ENCODE measurements at places on chromosomes 1 and 21.

GRCh38 chr21:33412832-33413519, 9.8 kb downstream of the IFNGR2 start:
- H3K36me3 ChIP-seq = no peaks in the 10 kb centered on the region
- H3K4me3 ChIP-seq = no peak overlapping the region
- no peak for DNase-seq

DNA sequence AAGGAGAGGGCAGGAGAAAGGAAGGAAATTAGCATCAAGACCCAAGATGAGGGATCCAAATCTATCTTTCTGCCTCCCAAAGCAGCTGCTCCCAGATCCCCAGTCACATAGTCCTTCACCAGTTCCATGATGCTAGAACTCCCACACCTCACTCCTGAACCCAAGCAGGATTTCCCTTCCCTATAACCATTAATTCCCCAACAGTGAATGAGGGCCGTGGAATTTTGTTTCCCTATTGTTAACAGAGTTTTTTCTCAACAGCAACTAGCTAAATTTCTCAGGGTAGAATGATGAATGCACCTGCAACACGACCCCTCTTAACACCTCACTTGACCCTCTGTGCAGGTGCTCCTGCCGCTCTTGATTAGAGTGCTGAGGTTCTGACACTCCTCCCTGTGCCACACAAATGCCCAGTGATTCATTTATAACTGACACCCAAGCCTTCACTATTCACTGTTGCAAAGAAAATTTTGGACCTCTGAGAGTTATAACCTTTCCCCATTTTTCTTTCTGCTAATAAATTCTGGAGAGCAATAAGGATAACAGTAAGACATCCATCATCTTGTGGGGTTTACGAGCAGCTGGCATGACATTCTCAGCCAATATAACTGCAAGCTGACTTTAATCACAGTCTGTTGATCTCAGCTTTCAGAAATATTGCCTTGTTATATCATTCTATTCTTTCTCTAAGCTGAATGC, 25.4 kb upstream of the NPL start:
- DNase-seq = no peak
- no peak overlapping the region for H3K4me3 ChIP-seq
- peaks cover 12% of the 10 kb centered on the region for H3K27me3 ChIP-seq
- no peak overlapping the region for H3K27ac ChIP-seq
- H3K36me3 ChIP-seq = peaks cover 4% of the 10 kb centered on the region
- peaks cover 4% of the 10 kb centered on the region for H3K4me1 ChIP-seq

GRCh38 chr1:4006676-4007374, 106.8 kb upstream of the C1orf174 start:
- H3K36me3 ChIP-seq = no peaks in the 10 kb centered on the region
- H3K4me3 ChIP-seq = no peak overlapping the region
- no peaks in the 10 kb centered on the region for H3K27me3 ChIP-seq
- DNase-seq = no peak

DNA sequence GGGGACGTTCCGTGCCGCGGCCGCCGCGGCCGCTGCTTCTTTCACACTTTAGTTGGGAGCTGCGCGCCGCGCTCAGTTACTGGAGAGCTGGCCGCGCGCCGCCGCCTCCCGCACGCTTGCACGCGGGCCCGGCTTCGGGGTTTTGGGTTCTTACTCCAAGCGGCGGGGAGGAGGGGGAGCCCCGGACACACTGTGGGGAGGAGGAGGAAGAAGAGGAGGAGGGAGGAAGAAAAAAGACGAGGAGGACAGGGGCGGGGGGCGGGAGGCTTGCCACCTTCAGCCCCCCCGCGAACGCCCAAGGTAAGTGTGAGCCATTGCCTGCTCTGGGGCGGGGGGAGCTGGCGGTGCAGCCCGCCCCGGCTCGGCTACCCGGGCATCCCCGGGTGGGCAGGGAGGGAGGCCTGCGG, 243 bp downstream of the C1orf21 start:
- no peak overlapping the region for H3K27ac ChIP-seq
- H3K4me3 ChIP-seq = peak overlapping the region; percentile 79
- peaks cover 4% of the 10 kb centered on the region for H3K36me3 ChIP-seq
- DNase-seq = no peak

DNA sequence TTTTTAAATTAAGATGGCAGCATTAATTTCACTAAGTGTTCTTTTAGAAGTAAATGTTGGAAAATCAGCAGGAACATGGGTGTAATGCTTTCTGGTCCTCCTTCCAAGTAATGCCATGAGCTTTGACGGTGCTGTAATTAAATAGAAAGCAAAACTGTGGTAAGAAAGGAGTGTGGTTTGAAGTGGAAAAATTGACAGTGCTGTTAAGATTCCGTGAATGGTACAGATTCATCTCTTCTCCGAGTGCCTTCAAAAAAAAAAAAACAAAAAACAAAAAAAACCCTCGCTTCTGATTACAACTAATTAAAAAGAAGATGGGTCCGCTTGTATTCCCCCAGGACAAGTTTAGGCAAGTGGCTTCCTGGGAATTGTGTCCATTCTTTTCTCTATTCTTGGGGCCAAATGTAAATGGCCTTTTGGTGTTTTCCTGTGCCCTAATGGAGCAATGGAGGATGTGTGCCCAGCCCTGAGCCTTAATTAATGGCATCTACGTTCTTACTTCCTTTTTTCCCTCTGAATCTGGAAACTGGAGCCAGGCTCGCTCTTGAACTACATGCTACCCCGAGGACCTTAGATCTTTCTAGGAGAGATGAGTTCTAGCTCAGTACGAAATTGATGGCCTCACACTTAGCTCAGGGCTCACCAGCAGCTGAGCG, 5.1 kb downstream of the LMO4 start:
- peaks cover 61% of the 10 kb centered on the region for H3K4me1 ChIP-seq
- peaks cover 63% of the 10 kb centered on the region for H3K36me3 ChIP-seq
- peak overlapping the region; percentile 89 for H3K4me3 ChIP-seq
- H3K27ac ChIP-seq = peak overlapping the region; percentile 88

- H3K36me3 ChIP-seq = peaks cover 37% of the 10 kb centered on the region
- peaks cover 38% of the 10 kb centered on the region for H3K4me1 ChIP-seq
- H3K27me3 ChIP-seq = no peaks in the 10 kb centered on the region
- H3K27ac ChIP-seq = peak overlapping the region; percentile 21
Observed at GRCh38 chr1:155982106-155982505, 3.8 kb upstream of the ARHGEF2 start.

GRCh38 chr21:45818904-45819285, 162.7 kb upstream of the COL6A1 start:
- H3K36me3 ChIP-seq = no peaks in the 10 kb centered on the region
- H3K27me3 ChIP-seq = peaks cover 2% of the 10 kb centered on the region
- H3K4me1 ChIP-seq = peaks cover 34% of the 10 kb centered on the region
- H3K4me3 ChIP-seq = no peak overlapping the region
- DNase-seq = peak; percentile 81

- H3K4me3 ChIP-seq = no peak overlapping the region
- no peak for DNase-seq
Observed at GRCh38 chr1:7871136-7871535, 18.3 kb upstream of the UTS2 start.

- H3K27me3 ChIP-seq = peaks cover 8% of the 10 kb centered on the region
- H3K4me3 ChIP-seq = no peak overlapping the region
- no peak overlapping the region for H3K27ac ChIP-seq
- H3K4me1 ChIP-seq = peaks cover 29% of the 10 kb centered on the region
- no peaks in the 10 kb centered on the region for H3K36me3 ChIP-seq
- DNase-seq = no peak
Observed at GRCh38 chr1:160863774-160864131, 1.1 kb upstream of the CD244 start.

- no peak overlapping the region for H3K4me3 ChIP-seq
- H3K27ac ChIP-seq = no peak overlapping the region
- H3K27me3 ChIP-seq = no peaks in the 10 kb centered on the region
- H3K36me3 ChIP-seq = no peaks in the 10 kb centered on the region
Observed at GRCh38 chr1:178048426-178048825, 45.5 kb upstream of the RASAL2 start.

DNA sequence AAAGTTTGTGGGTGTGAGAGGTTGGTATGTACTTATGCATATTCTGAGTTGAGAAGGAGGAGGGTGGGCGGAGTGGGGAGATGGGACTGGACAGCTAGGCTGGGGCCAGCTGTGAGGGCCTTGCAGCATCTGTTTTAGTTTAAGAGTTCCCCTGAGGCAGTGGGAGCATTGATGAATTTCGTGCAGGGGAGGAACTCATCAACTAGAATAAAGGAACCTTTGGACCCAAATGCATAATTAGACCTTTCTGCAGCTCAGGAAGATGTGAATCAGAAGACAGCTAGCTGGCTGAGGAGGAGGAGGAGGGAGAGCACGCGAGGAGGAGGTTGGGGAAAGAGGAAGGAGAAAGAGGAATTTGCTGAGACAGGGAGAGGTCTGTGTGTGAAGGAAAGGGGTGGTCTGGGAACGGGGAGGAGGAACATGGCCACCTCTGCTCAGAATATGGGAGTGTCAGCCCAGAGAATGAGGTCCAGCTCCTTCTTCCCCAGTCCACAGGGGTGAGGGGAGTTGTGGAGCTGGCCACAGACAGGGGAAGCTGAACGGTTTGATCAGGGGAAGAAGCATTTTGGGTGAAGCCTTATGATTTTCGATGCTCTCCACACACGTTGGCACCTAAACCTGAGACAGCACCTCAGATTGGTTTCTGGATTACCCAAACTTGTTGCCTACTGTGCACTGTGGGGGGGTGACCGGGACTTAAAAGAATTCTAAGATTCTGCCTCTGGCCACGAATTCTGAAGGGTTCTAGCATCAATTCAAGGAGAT, 27.7 kb downstream of the MYOG start:
- no peak overlapping the region for H3K4me3 ChIP-seq
- H3K27ac ChIP-seq = no peak overlapping the region
- no peak for DNase-seq
- H3K36me3 ChIP-seq = no peaks in the 10 kb centered on the region
- H3K4me1 ChIP-seq = no peaks in the 10 kb centered on the region

GRCh38 chr21:43762303-43763128, 13.6 kb downstream of the CSTB start:
- H3K4me1 ChIP-seq = no peaks in the 10 kb centered on the region
- H3K27ac ChIP-seq = no peak overlapping the region
- peaks cover 6% of the 10 kb centered on the region for H3K36me3 ChIP-seq
- no peak overlapping the region for H3K4me3 ChIP-seq
- no peak for DNase-seq

DNA sequence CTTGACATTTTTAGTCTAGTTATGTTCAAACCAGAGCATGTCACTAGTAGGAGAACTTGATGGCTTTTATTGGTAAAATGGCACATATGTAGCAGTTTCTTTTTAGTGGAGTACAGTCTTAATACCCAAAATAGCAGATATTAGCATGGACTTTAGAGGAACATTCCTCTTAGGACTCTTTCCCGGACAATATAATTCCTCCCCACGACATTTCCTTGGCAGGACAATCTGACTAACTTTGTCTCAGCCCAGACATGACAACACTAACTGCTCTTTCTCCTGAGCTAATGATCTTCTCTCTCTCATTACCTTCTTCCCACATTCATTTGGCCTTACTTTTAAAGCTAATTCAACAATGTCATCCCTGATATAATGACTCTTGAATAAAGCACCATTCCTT, 62.5 kb downstream of the ADAMTS1 start:
- H3K36me3 ChIP-seq = no peaks in the 10 kb centered on the region
- H3K4me1 ChIP-seq = no peaks in the 10 kb centered on the region
- no peak for DNase-seq
- no peaks in the 10 kb centered on the region for H3K27me3 ChIP-seq

DNA sequence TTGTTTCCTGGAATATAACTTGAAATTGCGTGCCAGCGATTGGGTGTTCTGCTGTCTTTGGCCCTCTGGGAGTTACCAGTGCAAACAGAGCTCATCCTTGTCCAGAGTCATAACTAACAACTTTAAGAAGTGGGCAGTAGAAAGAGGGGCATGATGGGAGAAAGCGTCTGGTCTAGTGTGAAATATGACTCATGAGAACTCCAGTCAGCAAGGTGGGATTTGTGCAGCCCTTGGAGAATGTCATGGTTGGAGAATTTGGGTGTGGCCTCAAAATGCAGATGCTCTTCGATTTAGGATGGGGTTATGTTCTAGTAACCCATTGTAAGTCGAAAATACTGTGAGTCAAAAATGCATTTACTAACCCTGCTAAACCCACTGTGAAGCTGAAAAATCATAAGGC, 12.9 kb downstream of the ATP1B1 start:
- no peaks in the 10 kb centered on the region for H3K36me3 ChIP-seq
- DNase-seq = no peak
- no peaks in the 10 kb centered on the region for H3K27me3 ChIP-seq
- H3K4me3 ChIP-seq = no peak overlapping the region
- H3K4me1 ChIP-seq = peaks cover 6% of the 10 kb centered on the region
- H3K27ac ChIP-seq = no peak overlapping the region

- H3K4me1 ChIP-seq = peaks cover 50% of the 10 kb centered on the region
- H3K27me3 ChIP-seq = no peaks in the 10 kb centered on the region
- H3K4me3 ChIP-seq = no peak overlapping the region
- no peak overlapping the region for H3K27ac ChIP-seq
Observed at GRCh38 chr1:204509186-204509635, 7.0 kb upstream of the MDM4 start.

- no peaks in the 10 kb centered on the region for H3K27me3 ChIP-seq
- DNase-seq = peak; percentile 57
- peak overlapping the region; percentile 81 for H3K27ac ChIP-seq
- H3K4me1 ChIP-seq = peaks cover 53% of the 10 kb centered on the region
- peaks cover 73% of the 10 kb centered on the region for H3K36me3 ChIP-seq
Observed at GRCh38 chr1:236534151-236534651, 10.4 kb downstream of the LGALS8 start.

DNA sequence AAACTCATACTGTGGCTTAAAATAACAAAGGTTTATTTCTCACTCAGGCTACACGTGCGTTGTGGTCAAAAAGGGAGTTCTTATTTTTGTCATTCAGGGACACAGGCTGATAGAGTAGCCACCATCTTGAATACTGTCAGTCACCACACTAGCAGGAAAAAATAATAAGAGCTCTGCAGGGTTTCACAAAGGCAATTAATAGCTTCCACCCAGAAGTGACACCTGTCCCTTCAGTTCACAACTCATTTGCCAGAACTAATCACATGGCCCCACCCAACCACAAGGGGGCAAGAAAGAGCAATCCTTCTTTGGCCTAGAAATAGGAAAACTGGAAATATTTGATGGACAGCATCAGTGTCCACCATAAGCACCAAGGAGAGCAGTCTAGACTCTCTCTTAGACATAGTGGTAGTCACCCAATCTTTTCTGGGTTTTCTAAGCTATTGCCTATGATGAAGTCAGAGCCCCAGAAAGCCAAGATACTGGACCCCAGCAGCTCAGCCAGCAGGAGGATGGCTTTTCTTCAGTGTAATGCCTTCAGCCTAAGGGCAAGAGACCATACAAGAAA, 8.2 kb downstream of the HAPLN2 start:
- peaks cover 11% of the 10 kb centered on the region for H3K4me1 ChIP-seq
- H3K27me3 ChIP-seq = peaks cover 67% of the 10 kb centered on the region
- peak; percentile 46 for DNase-seq

GRCh38 chr1:54229281-54229891, 29.4 kb downstream of the MRPL37 start:
- peaks cover 53% of the 10 kb centered on the region for H3K4me1 ChIP-seq
- H3K4me3 ChIP-seq = peak overlapping the region; percentile 73
- peak overlapping the region; percentile 75 for H3K27ac ChIP-seq
- no peaks in the 10 kb centered on the region for H3K27me3 ChIP-seq
- DNase-seq = peak; percentile 66

GRCh38 chr21:44932408-44933181, 7.2 kb upstream of the SLX9 start:
- peak overlapping the region; percentile 81 for H3K4me3 ChIP-seq
- H3K36me3 ChIP-seq = peaks cover 12% of the 10 kb centered on the region
- no peaks in the 10 kb centered on the region for H3K27me3 ChIP-seq
- peaks cover 42% of the 10 kb centered on the region for H3K4me1 ChIP-seq
- H3K27ac ChIP-seq = no peak overlapping the region
